Naive thymus-derived CD4-positive, alpha-beta T cell (primary cell): ENCODE measurements at places on chromosomes 16 and 17. TPM values are rescaled to one million over a fixed set of nuclear protein-coding genes. Genes with fewer than 3 reads are reported as not detected.
A peak's percentile ranks its signal among the peaks of the same experiment; 100 is the strongest.

- no peak overlapping the region for H3K4me3 ChIP-seq
- no peaks in the 10 kb centered on the region for H3K27me3 ChIP-seq
- peak; percentile 68 for DNase-seq
- peaks cover 6% of the 10 kb centered on the region for H3K36me3 ChIP-seq
- H3K4me1 ChIP-seq = peaks cover 21% of the 10 kb centered on the region
These were observed 24.7 kb downstream of the IL21R start for GRCh38 chr16:27426423-27427408.

DNA sequence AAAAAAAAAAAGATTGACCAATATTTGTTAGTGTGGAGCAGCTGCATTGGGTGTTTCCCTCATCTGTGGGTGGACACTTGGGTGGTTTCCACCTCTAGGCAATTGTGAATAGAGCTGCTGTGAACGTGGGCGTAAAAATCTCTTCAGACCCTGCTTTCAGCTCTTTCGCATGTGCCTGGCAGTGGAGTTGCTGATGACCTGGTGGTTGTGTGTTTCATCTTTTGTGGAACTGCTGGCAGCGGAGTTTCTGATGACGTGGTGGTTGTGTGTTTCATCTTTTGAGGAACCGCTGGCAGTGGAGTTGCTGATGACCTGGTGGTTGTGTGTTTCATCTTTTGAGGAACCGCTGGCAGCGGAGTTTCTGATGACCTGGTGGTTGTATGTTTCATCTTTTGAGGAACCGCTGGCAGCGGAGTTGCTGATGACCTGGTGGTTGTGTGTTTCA lies 21.4 kb downstream of the ZC3H18 start:
- H3K27ac ChIP-seq = no peak overlapping the region
- H3K4me3 ChIP-seq = no peak overlapping the region
- no peaks in the 10 kb centered on the region for H3K4me1 ChIP-seq
- H3K36me3 ChIP-seq = peaks cover 4% of the 10 kb centered on the region

Gene HEATR9
- polyA plus RNA-seq = not detected

- no peak overlapping the region for H3K27ac ChIP-seq
- no peaks in the 10 kb centered on the region for H3K36me3 ChIP-seq
- no peak for DNase-seq
- no peak overlapping the region for H3K4me3 ChIP-seq
These were observed 34.4 kb upstream of the DNAH17 start for GRCh38 chr17:78611607-78612006.

Gene CASKIN2
- 0.28 TPM for polyA plus RNA-seq

DNA sequence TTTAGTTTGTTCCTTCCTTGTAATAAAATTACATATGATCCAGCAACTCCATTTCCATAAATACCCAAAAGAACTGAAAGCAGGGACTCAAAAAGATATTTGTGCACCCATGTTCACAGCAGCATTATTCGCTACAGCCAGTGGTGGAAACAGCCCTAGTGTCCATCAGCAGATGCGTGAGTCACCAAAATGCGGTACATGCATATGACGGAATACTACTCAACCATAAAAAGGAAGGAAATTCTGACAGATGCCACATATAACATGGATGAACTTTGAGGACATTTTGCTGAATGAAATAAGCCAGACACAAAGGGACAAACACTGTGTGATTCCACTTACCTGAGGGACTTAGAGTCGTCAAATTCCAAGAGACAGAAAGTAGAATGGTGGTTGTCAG lies 9.1 kb upstream of the SLC47A2 start:
- peaks cover 12% of the 10 kb centered on the region for H3K4me1 ChIP-seq
- H3K4me3 ChIP-seq = no peak overlapping the region
- no peak for DNase-seq
- H3K27me3 ChIP-seq = no peaks in the 10 kb centered on the region

- no peaks in the 10 kb centered on the region for H3K4me1 ChIP-seq
- no peaks in the 10 kb centered on the region for H3K36me3 ChIP-seq
- no peak overlapping the region for H3K27ac ChIP-seq
- no peak for DNase-seq
These were observed 342.7 kb downstream of the PMP22 start for GRCh38 chr17:14922411-14922810.

- no peaks in the 10 kb centered on the region for H3K36me3 ChIP-seq
- H3K4me1 ChIP-seq = no peaks in the 10 kb centered on the region
These were observed 73.5 kb downstream of the GOSR1 start for GRCh38 chr17:30550512-30551273.

GRCh38 chr16:49089039-49089438 lies 192.6 kb downstream of the CBLN1 start:
- no peak for DNase-seq
- H3K4me3 ChIP-seq = no peak overlapping the region
- no peaks in the 10 kb centered on the region for H3K4me1 ChIP-seq
- H3K27me3 ChIP-seq = no peaks in the 10 kb centered on the region
- H3K27ac ChIP-seq = no peak overlapping the region

Gene PIK3R5
- 18.0 TPM for polyA plus RNA-seq

DNA sequence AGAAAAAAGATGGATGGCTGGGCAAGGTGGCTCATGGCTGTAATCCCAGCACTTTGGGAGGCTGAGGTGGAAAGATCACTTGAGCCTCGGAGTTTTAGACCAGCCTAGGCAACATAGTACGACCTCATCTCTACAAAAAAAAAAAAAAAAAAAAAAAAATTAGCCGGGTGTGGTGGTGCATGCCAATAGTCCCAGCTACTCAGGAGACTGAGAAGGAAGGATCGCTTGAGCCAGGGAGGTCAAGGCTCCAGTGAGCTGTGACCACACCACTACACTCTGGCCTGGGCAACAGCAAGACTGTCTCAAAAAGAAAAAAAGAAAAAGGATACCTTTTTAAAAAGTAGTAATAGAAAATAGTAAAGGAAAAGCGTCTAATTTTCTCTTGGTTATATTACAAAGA lies 20.7 kb downstream of the ZNF652 start:
- DNase-seq = no peak
- no peak overlapping the region for H3K27ac ChIP-seq
- no peaks in the 10 kb centered on the region for H3K27me3 ChIP-seq
- H3K36me3 ChIP-seq = no peaks in the 10 kb centered on the region
- peaks cover 8% of the 10 kb centered on the region for H3K4me1 ChIP-seq

DNA sequence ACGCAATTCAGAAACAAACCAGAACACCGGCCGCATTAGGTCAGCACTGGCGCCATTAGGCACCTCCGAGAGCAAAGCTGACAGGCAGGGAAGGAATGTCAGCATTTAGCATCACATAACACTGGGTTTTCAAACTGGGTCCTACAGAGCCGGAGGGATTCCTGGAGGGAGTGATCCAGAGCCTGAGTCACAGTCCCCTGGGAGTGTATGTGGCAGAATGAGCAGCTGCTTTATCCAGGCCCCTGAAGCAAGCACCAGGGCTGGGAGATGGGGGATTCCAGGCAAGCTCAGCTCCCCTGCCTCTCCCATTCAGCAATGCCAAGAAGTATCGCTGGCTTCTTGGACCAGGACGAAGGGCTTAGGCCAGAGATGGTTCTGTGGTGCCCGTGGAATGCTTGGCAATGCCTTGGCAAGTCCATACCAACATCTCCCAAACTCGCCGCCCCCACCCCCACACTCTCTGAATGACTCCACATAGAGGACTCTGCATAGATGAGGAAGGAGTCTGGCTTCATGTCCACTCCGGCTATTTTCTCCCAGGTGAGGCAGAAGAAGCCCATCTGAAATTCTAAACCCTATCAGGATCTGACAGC lies 20.4 kb downstream of the GAS7 start:
- H3K36me3 ChIP-seq = no peaks in the 10 kb centered on the region
- no peaks in the 10 kb centered on the region for H3K27me3 ChIP-seq
- no peak for DNase-seq
- no peak overlapping the region for H3K27ac ChIP-seq
- no peaks in the 10 kb centered on the region for H3K4me1 ChIP-seq
